ENCODE measurements at places on chromosomes 2 and 18. TPM values are rescaled to one million over a fixed set of nuclear protein-coding genes. Genes with fewer than 3 reads are reported as not detected.

DNA sequence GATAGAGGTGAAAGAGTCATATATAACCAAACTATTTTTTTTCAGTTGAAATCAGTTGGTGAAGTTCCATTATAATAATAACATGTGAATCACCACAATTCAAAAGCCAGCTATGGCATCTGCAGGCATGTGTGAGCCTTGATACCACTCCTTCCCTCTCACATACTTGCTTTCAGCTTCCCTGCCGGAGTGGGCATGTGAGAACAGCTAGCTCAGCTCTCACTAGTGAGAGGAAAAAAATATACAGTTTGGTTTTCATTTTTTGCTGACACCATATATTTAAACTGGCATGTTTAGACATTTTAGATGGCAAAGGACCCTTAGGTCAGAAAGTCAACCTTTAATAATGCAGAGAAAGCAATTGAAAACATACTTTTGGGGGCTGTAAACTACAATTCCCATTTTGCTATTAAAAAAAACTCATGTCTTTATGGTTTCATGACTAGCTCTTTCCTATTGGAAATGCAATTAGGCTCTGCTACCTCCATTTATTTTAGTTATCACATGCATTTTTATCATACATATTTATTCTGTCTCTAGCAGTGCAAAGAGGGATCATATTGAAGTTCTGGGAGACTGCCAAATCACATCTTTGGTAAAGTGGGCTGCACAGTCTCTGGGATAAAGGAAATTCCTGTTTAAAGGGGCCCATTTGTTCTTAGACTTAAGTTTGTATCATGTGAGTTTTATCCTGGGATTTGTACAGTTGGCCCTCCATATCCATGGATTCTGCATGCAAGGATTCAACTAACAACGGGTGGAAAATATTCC is 33.2 kb upstream of the SLC40A1 start:
- no peak overlapping the region for H3K27ac ChIP-seq
- no peak overlapping the region for H3K4me3 ChIP-seq
- DNase-seq = no peak
- no peaks in the 10 kb centered on the region for H3K36me3 ChIP-seq

Gene ZEB2
- polyA plus RNA-seq = 0.58 TPM

GRCh38 chr18:9988665-9989064 is 74.8 kb downstream of the VAPA start:
- no peak overlapping the region for H3K27ac ChIP-seq
- H3K27me3 ChIP-seq = peaks cover 20% of the 10 kb centered on the region
- H3K4me1 ChIP-seq = peaks cover 3% of the 10 kb centered on the region
- H3K4me3 ChIP-seq = no peak overlapping the region

Gene MYO5B
- polyA plus RNA-seq = 0.03 TPM

Gene POTEI
- not detected for polyA plus RNA-seq

Data from naive thymus-derived CD8-positive, alpha-beta T cell (primary cell).